ENCODE measurements at places on chromosomes 12 and 14.

DNA sequence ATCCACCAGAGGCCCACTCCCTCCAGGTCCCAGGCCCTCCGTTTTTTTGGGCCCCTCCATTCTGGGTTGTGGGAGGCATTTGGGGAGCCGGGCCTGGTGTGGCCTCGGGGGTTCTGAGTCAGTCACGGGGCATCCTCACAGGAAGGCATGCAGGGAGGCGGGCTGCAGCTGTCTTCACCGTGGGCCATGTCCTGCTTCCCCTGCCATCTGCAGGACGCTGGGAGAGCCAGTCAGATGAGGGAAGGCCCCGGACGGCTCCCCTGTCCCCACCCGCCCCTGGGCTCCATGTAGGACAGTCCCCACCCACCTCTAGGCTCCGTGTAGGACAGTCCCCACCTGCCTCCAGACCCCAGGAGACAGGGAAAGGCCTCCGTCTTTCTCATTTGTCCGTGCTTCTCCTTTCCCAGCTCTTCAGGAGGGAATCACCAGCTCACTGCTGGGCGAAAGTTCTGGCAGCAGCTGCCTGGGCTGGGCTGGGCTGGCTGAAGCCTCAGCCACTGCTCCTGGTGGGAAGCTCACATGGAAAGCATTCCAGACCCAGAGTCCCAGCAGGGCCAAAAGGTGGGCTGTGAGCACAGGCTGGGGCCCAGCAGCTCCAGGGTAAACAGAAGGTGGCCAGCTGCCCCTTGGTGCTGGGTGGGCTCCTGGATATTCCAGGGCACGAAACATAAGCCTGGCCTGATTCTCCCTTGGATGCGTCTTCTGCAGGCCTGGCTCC lies 217.8 kb downstream of the KIF26A start:
- DNase-seq = no peak

DNA sequence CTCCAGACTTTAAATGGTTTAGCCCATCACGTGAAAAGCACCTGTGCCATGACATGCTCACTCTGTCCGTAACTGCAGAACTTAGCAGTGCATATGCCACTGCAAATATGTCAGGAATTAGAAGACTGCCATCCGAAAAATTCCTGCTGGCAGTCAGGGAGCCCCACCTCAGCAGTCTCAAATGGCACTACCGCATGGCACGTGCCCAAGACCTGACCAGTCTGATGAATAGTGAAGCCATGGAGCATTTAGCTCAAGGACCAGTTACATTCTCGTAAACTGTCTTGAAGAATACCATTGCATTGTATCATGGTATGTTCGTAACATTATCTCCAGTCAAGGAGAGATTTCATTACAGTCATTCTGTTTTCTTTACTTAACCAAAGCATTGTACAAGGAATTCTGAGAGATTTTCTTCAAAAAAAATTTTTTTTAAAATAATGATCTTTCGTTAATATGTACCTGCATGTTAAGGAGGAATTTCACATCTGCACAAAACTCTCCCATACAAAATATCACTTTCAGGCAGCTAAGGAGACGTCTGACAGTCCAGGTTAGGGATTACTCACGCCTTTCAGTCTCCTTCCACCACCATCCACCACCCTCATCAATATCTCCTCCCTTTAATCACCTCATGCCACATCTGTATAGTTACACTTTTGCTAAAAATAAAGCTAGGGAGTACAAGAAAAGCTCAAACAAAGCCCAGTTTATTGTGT lies 138.5 kb downstream of the ANO2 start:
- no peak for DNase-seq

DNA sequence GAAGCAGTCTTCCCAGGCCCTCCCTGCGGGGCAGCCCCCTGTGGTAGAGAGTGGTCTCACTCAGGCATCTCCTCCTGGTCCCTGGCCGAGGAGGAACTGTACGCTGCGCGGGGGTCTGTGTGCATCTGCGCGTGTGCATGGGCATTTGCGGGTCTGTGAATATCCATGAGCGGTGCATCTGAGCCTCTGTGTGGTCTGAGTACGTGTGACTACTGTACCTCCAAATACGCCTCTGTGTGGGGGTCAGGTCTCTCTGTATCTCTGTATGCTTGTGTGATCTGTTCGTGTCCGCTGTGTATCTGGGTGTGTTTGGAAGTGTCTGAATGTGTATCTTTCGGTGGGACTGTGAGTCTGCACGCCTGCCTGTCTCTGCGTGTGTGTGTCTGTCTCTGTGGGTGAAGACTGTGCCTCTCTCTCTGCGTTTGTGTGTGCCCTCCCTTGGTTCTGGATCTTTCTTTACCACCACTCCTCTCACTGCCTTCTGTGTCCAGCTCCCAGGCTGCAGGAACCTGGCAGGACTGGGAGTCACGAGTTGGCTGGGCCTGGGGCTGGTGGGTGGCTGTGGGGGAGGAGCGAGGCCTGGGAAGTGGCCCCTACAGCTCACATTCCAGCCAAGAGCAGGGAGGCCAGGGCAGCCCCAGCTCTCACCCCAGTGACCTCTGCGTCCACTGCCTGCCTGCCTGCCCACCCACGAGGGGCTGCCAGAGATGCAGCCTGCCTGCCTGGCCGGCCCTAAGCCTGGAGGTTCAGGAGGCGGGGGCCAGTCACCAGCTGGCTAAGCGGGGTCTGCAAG lies 1.1 kb upstream of the PGF start:
- DNase-seq = no peak

DNA sequence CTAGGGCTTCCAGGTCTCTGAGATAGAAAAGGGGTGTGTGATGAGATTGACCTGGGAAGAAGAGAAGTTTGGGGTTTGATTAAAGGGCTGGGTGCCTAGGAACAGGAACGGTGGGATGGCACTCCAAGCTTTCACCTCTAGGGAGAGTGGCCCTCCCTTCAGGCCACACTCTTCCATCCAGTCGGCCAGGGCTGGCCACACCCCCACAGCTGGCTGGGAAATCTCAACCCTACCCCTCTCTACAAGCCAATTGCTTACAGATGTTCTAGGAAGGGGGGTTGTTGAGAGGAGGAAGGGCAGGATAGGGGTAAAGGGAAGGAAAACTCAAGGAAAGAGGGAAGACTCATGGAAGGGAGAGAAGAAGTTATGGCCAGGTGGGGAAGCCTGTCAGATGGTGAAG lies 6.6 kb upstream of the ITGA5 start:
- no peak for DNase-seq

DNA sequence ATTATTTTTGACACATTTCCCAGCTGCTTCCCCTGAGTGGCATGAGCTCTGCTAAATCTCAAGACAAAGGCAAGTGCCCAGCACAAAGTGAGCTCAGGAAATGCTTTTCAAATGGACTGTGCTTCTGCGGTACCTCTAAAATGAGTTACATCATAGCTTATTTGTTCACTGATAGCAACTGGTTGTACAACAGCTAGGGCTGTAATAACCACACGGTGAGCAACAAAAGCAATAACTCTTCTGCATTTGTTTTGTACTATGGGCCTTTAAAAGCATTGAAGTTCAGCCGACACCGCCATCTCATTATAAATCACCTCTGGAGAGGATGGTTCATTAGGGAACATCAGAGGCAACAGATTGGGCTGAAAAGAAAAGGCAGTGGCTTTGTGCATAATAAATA lies 475.0 kb downstream of the GLT1D1 start:
- DNase-seq = no peak

GRCh38 chr14:99566009-99566389 lies 38.0 kb downstream of the CCDC85C start:
- no peak for DNase-seq

- DNase-seq = no peak
Measured at GRCh38 chr12:107475900-107476299, 209.7 kb upstream of the PWP1 start.

DNA sequence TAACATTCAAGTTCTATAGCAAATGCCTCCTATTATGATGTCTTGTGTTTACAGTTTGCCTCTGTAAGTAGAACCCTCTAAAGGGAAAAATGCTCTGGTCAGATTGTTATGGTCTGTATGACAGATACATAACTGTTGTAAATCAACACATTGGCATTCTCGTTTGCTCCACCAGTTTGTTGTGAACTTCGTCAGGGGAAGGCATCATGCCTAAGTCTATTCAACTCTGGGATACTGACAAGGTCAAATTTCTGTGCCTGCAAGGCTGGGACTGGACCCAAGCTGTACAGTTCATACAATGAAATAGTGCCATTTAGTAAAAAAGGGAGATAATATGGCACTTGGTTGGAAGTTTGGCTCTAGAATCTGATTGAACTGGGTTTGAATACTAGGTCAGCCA lies 392.3 kb downstream of the RAD51B start:
- no peak for DNase-seq

- DNase-seq = peak; percentile 9
Measured at GRCh38 chr12:116319898-116320621, 42.6 kb upstream of the MED13L start.

- DNase-seq = no peak
Measured at GRCh38 chr14:99884834-99885648, 91.8 kb downstream of the EML1 start.

- DNase-seq = peak; percentile 19
Measured at GRCh38 chr12:114625294-114625851, 58.6 kb downstream of the TBX3 start.

- DNase-seq = no peak
Measured at GRCh38 chr12:113392988-113393579, 10.6 kb downstream of the SDS start.

GRCh38 chr12:51351913-51352532 lies 5.5 kb upstream of the CELA1 start:
- peak; percentile 26 for DNase-seq

- no peak for DNase-seq
Measured at GRCh38 chr12:68410018-68410660, 78.0 kb upstream of the MDM1 start.

GRCh38 chr12:79939728-79940310 lies 4.9 kb upstream of the PPP1R12A start:
- no peak for DNase-seq

DNA sequence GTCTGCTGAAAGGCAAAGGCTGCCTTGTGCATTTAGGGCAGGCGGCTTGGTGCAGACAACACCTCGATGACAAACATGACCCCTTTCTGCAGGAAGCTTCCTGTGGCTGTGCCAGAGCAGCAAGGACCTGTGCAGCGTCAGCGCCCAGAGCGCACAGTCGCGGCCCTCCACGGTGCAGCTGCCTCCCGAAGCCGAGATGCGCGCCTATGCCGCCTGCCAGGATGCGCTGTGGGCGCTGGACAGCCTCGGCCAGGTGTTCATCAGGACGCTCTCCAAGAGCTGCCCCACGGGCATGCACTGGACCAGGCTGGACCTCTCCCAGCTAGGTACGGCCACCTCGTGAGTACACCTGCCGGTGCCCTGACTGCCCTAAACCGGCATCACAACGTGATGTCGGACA lies 57.3 kb downstream of the ANKRD9 start:
- DNase-seq = no peak

DNA sequence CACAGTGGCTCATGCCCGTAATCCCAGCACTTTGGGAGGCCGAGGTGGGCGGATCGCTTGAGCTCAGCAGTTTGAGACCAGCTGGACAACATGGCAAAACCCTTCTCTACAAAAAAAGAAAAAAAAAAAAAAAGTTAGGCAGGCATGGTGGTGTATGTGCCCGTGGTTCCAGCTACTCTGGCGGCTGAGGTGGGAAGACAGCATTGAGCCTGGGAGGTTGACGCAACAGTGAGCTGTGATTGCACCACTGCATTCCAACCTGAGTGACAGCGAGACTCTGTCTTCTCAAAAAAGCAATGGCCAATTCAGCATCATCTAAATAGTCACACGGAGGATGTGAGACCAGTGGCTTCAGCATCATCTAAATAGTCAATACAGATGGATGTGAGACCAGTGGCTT lies 10.4 kb upstream of the SAMD4A start:
- DNase-seq = no peak

GRCh38 chr12:33438851-33439586 lies 600 bp downstream of the SYT10 start:
- no peak for DNase-seq

DNA sequence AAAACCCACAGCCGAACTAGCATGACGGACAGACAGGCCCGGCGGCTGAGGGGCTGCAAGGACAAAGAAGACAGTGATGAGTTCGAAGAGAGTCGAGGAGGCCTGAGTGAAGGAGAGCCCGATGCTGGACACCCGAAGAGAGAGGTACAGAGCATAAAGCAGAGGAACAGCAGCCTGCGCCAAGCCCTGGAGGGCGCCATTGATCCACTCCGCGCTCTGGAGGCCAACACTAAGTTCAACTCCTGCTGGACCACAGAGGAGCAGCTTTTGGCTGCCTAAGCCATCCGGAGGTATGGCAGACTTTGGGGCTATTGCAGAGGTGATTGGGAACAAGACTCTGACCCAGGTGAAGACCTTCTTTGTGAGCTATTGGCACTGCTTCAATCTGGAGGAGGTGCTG lies 7.8 kb upstream of the PLXNC1 start:
- DNase-seq = peak; percentile 36

GRCh38 chr12:53334822-53335221 lies 1.3 kb downstream of the SP7 start:
- DNase-seq = no peak

DNA sequence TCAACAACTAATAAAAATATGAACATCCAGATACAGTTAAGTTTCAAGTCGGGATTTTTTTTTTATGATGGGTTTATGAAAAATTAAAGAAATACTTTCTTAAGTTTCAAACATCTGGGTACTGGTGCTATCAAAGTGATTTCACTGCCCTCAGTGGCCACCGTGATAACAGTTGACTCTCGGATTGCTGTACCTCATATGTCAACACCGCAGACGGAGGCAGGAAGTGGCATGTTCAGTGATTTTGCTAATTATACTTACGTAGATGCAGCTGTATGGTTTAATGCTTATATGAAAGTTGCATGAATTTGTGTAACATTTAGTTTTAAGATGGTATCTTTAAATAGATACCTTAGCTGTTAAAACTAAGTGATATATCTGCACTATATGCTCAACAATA lies 20.8 kb upstream of the FBLN5 start:
- DNase-seq = no peak

GRCh38 chr14:93690146-93690545 lies 98.1 kb downstream of the PRIMA1 start:
- no peak for DNase-seq

DNA sequence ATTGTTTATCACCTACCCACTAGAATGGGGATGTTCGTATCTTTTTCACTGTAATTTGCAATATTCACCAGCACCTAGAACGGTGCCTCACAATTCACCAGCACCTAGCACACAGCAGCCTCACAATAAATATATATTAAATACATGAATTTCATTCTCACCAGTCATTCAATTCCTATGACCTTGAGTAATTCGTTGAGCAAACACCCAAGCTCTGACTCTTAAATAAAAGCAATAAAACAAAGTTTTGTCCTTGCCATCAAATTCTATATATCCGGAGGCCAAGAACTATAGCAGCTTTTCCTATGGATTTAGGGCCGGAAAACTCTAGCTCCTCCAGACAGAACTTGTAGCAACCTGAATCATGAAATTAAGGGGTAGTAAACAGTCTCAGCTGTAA lies 981 bp downstream of the VTI1B start:
- DNase-seq = no peak

- no peak for DNase-seq
Measured at GRCh38 chr12:43893670-43894069, 57.8 kb downstream of the TMEM117 start.

- DNase-seq = no peak
Measured at GRCh38 chr12:108603743-108604142, 5.9 kb upstream of the TMEM119 start.

DNA sequence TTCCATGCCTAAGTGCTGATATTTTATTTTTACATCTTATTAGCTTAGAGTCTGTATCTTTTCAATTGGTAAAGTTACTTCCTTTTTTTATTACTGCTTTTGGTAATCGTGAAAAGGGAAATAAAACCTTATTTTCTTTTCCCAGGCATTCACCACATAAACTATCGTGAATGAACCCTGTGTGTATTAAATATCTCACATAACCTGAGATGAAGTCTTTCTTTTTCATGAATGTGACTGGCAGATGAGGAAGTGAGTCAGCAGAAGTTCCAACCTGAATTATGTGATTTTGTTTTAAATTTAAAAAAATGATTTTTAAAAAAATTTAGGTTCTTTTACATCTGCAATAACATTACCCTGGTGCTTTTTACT lies 26.0 kb downstream of the MYBPC1 start:
- DNase-seq = no peak

All from stimulated activated CD4-positive, alpha-beta T cell treated with anti-CD3 and anti-CD28 coated beads, Interleukin-1b, Interleukin-23, amount 100 ng/mL, for 24 hours (primary cell).